ENCODE measurements at places on chromosomes 2 and 18.

- no peak for DNase-seq
Measured at GRCh38 chr2:49251766-49252165, 97.5 kb upstream of the FSHR start.

DNA sequence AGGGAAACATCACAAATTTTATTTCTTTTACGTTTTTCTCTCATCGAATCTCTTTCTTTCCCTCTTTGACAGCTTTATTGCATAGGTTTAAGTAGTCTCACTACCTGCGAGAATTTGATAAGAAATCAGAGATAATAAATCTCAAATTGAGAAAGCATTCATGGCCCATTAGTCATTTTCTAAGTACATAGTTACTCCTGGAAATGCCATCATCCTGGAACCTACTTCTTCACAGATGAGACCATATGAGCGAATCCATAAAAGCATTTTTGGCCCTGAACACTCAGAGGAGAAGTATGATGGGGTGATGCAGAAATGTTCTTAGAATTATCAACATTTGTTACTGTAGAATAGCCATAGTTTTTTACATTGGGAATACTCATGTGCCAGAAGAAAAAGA lies 138.0 kb upstream of the ARHGAP28 start:
- DNase-seq, result no peak

DNA sequence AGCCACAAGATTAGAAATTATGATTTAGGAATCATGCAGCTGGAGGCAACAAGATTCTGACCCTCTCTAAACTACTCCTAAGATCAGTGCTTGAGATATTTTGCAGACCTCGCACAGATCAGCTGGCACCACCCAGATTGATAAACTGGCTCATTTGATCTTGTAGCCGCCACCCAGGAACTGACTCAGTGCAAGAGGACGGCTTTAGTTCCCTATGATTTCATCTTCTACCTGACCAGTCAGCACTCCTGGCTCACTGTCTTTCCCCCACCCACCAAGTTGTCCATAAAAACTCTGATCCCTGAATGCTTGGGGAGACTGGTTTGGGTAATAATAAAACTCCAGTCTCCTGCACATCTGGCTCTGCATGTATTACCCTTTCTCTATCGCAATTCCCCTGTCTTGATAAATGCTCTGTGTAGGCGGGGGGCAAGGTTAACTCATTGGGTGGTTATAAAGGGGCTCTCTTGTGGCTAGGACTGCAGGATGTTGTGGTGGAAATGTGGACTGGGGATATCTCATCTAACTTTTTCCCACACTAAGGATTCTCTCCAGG lies 96.1 kb downstream of the ARL6IP6 start:
- DNase-seq, result no peak

GRCh38 chr18:50397023-50397422 lies 22.2 kb downstream of the SKA1 start:
- no peak for DNase-seq

GRCh38 chr2:18659915-18660314 lies 70.5 kb upstream of the NT5C1B start:
- no peak for DNase-seq
